ENCODE measurements at places on chromosomes 3 and 15. TPM values are rescaled to one million over a fixed set of nuclear protein-coding genes. Genes with fewer than 3 reads are reported as not detected.

FAM107A gene
- polyA plus RNA-seq, result 7.8 TPM

DNA sequence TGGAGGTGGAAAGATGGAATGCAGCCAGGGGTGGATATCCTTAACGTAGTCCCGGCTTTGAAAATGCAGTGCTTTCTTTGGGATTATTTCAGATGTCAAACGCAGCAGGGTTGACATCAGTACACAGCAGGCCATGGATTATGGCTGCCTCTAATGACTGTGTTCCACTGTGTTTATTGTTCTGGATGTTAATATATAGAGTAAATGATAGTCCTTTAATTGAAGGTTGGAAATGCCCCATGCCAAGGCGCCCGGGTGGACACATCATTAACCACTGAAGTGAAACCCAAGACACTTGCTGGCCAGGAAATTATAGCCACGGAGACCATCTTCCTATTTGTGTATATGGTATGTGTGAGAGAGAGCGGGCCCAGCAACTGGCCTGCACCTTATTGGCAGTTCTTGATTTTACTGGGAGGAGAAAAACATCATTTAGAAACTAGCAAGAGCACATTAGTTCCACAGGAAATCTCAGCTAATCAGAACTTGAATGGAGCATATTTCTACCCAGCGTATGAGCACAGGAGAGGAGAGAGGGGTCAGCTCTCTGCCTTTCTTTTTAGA is 254.9 kb upstream of the RASGRP1 start:
- no peak for DNase-seq

DNA sequence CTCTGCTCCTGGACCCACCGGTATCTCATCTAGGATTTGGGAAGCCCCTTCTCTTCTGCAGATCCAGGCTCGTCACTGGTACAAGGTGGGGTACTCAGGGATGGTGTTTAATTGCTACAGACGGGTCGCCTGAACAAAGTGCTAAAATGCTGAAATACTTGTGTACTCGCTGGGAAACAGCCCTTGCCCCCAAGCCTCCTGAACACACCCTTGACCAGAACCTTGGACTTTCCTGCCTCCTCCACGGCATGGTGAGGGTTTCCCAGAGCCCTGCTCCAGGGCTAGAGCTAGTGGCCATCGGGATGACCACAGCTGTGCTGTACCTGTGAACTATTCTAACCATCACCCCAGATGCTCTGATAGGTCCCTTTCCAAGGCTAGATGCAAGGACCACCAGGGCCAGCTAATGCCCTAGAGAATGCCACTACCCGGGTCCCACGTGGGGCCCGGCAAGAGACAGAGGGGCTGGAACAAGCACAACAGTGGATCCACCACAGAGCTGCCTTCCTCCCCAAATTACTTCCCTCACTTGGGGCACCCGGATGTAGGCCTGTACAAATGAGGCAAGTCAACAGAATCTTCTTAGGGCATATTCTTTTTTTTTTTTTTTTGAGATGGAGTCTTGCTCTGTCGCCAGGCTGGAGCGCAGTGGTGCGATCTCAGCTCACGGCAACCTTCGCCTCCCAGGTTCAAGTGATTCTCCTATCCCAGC is 267.3 kb downstream of the FOXP1 start:
- no peak for DNase-seq

- DNase-seq, result no peak
Observed at GRCh38 chr3:90032980-90033641, 925.7 kb downstream of the EPHA3 start.

DNA sequence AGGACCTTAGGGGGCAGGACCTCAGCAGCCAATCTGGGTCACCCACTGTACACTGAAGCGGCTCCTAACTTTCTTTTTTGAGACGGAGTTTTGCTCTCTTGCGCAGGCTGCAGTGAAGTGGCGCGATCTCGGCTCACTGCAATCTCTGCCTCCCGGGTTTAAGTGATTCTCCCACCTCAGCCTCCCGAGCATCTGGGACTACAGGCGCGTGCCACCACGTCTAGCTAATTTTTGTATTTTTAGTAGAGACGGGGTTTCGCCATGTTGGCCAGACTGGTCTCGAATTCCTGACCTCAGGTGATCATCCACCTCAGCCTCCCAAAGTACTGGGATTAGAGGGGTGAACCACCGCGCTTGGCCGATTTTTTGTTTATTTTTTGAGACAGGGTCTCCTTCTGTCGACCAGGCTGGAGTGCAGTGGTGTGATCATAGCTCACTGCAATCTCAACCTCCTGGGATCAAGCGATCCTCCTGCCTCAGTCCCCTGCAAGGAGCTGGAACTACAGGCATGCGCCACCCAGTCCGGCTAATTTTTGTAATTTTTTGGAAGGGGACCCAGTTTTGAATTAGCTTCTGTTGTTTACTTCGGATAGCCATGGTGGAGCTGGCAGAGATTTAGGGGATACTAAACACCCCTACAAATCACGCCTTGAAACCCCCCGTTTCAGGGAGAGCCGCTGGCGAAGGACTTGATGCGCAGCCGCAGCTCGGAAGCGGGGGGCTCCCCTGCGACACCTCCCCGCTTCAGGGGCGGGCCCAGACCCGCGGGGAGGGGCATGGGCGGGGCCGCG is 1.5 kb upstream of the CLK3 start:
- no peak for DNase-seq

- no peak for DNase-seq
Observed at GRCh38 chr3:181868576-181869082, 156.9 kb downstream of the SOX2 start.

GRCh38 chr15:75158402-75158801 is 43.3 kb upstream of the C15orf39 start:
- no peak for DNase-seq

GRCh38 chr15:88982304-88982945 is 69.2 kb upstream of the MFGE8 start:
- peak; percentile 50 for DNase-seq

Measured in testis (tissue), 5 donors.